ENCODE measurements at places on chromosomes 11 and 22.

GRCh38 chr11:134151083-134151747, 72.6 kb downstream of the NCAPD3 start:
- DNase-seq: no peak

DNA sequence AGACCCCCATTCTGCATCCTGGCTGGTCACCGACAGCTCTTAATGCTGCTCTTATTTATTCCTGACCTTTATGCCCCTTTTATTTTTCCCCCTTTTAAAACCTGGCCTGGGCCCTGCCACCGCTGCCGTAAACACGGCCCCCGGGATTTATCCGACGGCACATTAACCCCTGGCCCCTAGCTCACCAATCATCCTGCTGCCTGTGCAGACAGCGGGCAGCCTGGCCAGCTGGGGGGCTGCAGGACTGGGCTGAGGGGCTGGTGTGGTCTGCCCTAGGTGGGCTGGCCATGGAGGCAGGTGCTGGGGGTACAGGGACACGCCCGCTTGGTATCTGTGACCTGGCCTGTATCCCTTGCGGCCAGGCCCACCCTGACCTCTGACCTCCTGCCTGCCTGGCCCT, 21.4 kb upstream of the FLRT1 start:
- no peak for DNase-seq

- no peak for DNase-seq
Measured at GRCh38 chr11:75884321-75884720, 69.3 kb downstream of the UVRAG start.

- no peak for DNase-seq
Measured at GRCh38 chr11:118922745-118923627, 2.7 kb downstream of the BCL9L start.

DNA sequence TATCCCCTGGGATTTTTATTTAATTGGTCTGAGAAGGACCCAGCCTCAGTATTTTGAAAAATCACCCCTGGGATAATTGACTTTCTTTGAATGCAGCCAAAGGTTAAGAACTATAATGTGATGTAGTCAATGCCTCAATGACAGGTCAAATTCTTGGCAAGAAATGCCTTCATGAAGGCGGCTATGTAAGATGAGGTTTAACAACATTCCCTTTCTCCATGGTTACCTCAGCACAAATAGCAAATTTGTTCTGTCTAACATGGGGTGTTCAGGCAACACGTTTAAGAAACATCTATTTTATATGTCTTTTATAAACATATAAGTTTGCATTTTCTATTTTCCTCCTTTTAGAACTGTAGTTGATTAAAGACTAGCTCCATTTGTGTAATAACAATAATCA, 5.3 kb downstream of the SLN start:
- DNase-seq: peak; percentile 69

DNA sequence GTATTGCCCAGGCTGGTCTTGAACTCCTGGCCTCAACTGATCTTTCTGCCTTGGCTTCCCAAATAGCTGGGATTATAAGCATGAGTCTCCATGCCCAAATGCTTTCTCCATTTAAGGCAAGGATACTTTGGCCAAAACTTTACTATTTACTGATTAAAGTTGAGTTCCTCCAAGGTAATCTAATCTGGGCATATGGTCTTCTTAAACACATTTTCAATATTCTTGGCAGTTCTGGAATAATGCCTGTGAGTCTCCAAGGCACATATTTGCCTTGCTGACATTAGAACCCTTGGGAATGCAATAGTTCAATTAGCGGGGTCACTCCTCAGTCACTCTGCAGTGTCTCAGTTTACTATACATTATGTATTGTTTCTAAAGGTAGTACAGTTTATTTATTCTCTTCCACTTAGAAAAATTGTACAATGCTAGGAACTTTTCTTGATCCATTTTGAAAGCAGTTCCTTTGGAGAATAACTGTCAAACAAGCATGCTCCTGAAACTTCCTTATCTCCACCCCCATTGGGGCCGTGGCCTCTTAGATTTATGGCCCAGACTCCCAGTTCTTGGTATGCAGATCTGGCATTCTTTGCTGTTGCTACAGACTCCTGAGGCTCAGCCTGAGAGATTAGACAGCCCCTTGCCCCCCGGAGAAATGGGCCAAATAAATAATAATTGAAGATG, 13.1 kb upstream of the RAB38 start:
- DNase-seq: no peak

All from renal cortical epithelial cell (primary cell).